ENCODE measurements at places on chromosomes 13 and 19.
A peak's percentile ranks its signal among the peaks of the same experiment; 100 is the strongest.

- no peak for DNase-seq
These were observed 1.1 kb downstream of the SHISA2 start for GRCh38 chr13:26050568-26051230.

GRCh38 chr19:49552749-49553148, 24.9 kb downstream of the RCN3 start:
- peak; percentile 45 for DNase-seq

GRCh38 chr13:113647351-113648215, 10.4 kb downstream of the ATP4B start:
- peak; percentile 96 for DNase-seq

DNA sequence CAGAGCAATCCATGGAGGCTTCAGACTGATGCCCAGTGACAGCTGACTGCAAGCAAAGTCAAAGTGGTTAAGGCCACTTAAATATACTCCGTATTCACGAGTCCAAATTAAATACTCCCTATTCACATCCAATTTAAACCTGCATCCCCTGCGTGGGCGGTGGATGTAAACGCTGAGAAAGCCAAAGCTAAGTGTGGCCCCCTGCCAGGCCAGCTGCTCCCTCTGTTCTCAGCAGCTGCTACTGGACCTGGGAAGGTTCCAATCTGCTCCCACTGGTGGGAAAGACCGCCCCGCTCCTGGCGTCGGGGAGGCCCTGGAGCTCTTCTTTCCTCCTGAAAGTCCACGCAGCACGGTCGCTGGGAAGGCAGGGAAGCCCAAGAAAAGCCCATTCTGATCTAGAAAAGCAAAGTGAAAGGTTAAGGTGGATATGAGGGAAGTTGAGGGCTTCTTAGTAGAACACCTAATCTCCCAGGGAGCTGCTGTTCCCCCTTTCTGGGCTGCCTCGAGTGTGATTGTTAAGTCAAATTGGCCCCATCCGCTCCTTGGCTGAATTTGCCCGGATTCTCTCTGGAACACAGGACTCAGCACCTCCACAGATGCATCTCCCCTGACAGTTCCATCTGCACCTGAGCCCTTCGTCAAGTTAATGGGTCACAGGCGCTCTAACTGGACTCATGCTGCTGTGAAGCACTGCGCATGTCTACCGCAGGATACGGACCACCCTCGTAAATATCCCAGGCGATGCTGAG, 205.5 kb downstream of the USP12 start:
- DNase-seq = peak; percentile 63
